ENCODE measurements at places on chromosomes 1 and 21.

DNA sequence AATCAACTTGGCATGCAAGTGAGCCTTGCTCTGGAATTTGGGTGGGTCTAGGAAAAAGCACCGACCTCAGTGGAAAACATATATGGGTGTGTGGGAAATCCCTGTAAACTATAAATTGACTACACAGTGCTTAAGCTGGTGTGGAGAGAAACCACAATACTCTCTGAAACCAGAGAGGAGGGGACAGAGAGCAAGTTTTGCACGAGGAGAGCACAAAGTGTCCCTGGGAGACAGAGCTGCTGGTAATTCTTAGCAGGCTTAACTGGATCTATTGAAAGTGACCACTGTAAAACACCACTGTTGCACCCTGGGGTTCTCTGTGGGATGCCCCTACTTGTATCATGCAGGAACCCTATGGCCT, 12.8 kb downstream of the KCNJ15 start:
- no peak for DNase-seq

- DNase-seq = no peak
These were observed 1.1 kb downstream of the C21orf58 start for GRCh38 chr21:46322351-46323226.

DNA sequence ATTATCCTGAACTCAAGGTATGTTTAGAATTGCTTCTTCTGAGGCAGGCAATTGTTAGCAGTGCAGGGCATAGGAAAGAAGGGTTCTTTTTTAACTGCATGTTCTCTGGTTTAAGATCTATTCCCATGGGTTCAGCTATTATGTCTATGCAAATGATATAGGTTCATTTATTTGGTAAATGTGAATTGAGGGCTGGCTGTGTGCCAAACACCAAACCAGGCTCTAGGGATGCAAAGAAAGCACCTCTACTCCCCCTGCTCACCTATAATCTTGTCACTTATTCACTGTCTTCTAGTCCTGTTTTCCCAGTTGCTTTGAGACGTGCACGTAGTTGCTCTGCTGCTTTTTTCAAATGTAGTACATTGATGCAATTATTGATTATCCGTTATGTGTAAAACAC, 691 bp upstream of the KIFAP3 start:
- DNase-seq = peak; percentile 5

GRCh38 chr1:211653293-211653692, 22.1 kb downstream of the NEK2 start:
- no peak for DNase-seq

GRCh38 chr21:32102426-32102825, 176.4 kb downstream of the MIS18A start:
- no peak for DNase-seq

DNA sequence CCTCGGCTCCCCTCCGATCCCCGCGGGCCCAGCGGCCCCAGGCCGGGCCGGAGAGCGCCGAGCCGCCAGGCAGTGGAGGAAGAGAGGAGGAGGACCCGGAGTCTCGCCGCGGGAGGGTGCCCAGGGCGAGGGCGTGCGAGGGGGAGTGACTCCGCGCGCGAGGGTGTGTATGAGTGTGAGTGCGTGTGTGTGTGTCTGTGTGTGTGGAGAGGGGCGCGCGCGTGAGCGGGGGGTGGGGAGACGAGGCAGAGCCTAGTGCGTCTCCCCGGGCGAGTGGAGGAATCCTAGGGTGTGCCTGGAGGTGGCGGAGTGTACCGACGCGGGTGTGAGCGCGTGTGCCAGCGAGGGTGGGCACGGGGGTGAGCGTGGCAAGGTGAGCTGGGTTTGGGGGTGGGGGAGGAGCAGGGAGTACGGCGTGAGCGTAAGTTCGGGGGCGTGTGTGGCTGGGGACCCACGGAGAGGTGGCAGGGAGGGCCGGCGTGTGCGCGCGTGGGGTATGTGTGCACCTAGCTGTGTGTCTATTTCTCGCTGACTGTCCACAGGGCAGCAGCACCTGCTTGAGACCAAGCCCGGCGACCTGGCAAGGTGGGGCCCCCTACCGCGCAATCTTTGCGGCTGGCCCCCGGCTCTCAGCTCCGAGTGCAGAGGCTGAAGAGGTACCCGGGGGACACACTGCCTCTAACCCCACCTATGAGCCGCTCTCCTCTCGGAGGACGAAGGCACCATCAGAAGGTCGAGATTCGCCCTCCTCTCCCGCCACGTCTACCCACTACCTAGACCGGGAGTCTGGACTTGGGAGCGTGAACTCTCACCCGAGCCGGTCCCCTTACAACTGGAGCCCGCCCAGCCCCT, 784 bp upstream of the KCND3 start:
- DNase-seq = peak; percentile 35

DNA sequence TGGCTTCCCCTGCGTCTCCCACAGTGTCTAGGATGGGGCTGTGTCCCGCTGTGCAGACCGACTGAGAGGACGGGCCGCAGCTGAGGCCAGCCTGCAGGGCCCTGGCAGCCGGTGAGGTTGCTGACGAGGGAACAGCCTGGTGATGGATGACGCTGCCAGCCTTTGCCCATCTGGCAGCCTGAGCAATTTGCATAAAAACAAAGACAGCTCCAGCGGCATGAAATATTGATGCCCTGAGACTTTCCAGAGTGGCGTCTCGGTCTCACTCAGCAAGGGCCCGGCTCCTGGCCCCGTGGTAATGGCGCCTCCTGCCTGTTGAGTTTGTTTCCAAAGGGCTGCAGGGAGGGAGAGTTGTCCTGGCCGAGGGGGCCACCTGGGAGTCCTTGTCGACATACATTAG, 19.1 kb upstream of the KCNA10 start:
- no peak for DNase-seq

- peak; percentile 90 for DNase-seq
These were observed at the start of gene DHRS3 for GRCh38 chr1:12617901-12618660. Gene DHRS3 (minus strand): TSS chr1:12618210. CDS start chr1:12617348, 862 bp downstream.

- DNase-seq = no peak
These were observed 8.3 kb downstream of the RIPK4 start for GRCh38 chr21:41758550-41758949.

- DNase-seq = no peak
These were observed 39.3 kb downstream of the MTARC1 start for GRCh38 chr1:220825819-220826551.

- no peak for DNase-seq
These were observed 349.4 kb upstream of the RUNX1 start for GRCh38 chr21:35398346-35398982.

GRCh38 chr1:48568501-48568900, 96.5 kb upstream of the SPATA6 start:
- DNase-seq = no peak

DNA sequence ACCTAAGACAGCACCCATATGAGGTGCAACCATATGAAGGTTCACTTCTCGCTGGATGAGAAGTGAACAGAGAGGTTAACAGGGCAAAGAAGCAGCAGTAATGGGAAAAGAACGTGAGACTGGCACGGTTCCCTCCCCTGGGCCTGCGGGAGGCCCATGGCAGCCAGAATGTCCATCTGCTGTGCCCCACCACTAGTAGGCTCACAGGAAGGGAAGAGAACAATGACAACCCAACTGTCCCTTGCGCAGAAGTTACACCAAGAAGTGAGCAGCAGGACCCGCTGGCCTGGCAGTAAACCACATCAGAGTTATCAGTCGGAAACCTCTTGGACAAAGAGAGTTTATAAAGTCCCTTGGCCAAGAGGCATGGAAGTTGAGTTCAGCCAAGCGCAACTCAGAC, 11.3 kb downstream of the HIVEP3 start:
- DNase-seq = no peak

GRCh38 chr1:151134396-151134795, 12.0 kb downstream of the SEMA6C start:
- DNase-seq = no peak

DNA sequence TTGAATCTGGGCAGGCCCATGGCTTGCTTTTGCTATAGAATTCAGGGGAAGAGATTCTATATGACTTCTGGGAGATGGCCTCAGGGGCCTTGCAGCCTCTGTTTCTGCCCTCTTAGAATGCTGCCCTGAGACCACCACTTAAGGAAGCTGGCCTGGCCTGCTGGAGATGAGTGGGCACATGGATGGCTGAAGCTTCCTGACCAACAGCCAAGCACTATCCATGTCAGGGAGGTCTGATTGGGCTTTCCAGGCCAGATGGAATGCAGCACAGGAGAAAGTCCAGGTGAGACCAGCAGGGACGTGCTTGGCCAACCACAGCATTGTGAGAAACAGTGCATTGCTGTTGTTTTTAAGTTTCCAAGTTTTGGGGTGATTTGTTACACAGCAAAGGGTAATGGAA, 308.1 kb downstream of the PTPRU start:
- no peak for DNase-seq

DNA sequence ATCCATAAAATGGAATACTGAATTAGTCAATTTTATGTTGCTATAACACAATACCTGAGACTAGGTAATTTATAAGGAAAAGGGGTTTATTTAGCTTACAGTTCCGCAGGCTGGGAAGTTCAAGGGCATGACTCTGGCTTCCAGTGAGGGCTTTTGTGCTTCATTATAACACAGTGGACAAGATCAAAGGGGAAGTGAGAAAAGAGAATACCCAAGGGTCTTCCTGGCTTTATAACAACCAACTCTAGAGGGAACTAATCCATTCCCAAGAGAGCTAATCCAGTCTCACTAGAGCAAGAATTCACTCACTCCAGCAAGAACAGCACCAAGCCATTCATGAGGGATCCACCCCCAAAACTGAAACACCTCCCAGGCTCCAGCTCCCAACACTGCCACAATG, 3.1 kb downstream of the KIFAP3 start:
- DNase-seq = no peak

- DNase-seq = no peak
These were observed 266.2 kb downstream of the RGS7 start for GRCh38 chr1:241090798-241091197.

DNA sequence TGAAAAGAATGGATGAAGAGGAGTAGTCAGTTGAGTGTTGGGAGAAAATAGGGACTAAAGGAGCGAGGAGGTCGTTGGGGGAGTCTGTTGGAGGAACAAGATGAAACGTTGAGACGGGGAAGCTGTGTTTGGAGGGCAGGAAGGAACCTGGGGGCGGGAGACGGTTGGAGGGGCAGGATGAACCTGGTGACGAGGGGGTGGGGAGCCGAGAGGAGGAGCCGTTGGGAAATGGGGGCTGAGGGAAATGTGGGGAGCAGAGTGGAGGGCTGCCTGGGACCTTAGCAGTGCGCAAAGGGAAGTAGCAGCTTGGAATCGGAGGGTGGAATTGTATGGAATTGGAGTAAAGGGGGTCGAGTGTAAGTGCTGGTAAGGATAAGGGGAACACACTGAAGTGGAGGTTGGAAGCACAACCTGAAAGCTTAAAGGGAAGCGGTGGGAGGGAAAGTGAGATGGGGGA, 630 bp downstream of the MTF2 start:
- peak; percentile 46 for DNase-seq

DNA sequence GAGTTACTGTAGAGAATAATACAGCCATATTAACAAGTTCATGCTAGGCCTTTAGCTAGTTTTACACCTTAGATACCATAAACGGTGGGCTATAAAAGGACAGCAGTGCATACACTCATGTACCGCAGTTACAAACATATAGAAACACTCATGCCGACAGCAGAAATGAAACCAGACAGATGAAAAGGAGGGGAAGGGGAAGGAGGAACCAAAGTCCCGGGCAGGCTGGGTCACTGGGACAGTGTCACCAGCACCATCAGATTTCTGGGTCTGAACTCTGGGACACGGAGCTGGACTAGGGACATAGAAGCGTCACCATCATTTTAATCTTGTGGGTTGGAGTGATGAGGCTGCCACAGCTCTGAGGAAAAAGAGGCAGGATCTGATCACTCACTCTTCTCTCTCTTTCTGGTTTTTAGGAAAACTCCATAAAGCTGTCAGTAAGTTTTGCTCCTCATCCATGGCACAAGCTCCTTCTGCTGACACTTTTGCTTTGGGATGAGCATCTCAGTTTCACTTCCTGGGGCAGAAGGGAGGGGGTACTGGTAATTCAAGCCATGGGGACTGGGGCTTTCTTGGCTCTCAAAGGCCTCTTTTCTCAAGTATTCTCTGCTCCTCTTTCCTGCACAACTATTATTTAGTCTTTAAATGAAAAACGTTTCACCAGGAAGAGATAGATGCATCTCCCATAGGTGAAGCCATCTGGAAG, 7.8 kb upstream of the ZNF691 start:
- DNase-seq = no peak

GRCh38 chr1:68230484-68230802, 1.9 kb downstream of the WLS start:
- no peak for DNase-seq

DNA sequence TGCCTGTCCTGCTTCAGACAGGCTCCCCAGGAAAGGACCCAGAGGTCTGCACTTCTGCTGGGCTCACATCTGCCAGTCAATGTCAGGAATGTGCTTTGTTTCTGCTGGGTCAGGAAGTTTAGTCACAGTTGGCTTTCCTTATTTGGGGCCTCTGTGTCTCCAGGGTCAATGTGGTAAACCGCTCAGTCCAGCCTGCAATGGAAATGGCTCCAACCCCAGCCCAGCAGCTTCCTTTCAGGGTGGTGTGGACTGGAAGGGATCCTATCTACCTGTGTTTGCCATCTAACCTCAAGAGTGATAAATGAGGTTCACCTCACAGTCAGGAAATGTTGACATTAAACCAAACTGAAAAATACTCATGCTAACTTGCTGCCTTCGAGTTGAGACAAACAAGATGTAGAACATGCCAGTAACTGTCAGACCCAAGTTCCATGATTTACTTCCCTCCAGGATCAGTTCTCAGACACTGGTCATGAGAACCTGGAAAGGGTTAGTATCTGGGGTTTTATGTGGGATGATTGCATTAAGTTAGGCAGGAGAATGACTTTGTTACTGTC, 20.3 kb downstream of the ENO1 start:
- DNase-seq = no peak

DNA sequence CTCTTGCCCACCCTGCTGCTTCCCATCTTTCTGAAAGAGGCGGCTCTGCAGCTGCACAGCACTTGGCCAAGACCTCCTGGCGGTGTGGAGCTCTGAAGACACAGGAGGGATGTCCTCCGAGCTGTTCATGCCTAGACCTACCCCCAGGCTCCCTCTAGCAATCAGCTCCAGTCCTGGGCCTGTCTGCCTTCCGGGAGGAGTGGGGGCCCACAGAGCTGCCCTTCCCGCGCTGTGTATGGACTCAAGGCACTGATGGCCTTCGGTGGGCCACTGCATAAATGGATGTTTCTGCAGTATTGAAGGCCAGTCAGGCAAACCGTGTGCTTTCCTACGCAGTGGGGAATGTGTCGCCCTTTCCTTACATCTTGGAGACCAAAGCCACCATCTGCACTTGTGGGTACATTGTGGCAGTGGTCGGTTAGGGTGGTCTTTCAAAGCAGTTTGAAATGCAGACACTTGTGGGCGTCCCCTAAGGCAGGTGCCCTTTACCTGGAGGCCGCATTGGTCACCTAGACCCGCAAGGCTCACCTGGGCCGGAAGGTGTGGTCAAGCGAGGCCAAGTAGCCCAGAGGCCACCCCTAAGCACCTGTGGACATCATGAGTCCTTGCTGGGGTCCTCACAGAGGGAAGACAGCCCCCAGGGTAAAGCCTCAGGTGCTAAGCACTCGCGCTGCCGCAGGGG, 912 bp upstream of the PKNOX1 start:
- no peak for DNase-seq

Measured in NCI-H1105 (cell line).